ENCODE measurements at places on chromosomes 1 and 21. TPM values are rescaled to one million over a fixed set of nuclear protein-coding genes. Genes with fewer than 3 reads are reported as not detected.

MRPL9 gene
- 145 TPM for total RNA-seq

USP25 gene
- total RNA-seq, result 90.8 TPM

MCL1 gene
- 497 TPM for total RNA-seq

DNA sequence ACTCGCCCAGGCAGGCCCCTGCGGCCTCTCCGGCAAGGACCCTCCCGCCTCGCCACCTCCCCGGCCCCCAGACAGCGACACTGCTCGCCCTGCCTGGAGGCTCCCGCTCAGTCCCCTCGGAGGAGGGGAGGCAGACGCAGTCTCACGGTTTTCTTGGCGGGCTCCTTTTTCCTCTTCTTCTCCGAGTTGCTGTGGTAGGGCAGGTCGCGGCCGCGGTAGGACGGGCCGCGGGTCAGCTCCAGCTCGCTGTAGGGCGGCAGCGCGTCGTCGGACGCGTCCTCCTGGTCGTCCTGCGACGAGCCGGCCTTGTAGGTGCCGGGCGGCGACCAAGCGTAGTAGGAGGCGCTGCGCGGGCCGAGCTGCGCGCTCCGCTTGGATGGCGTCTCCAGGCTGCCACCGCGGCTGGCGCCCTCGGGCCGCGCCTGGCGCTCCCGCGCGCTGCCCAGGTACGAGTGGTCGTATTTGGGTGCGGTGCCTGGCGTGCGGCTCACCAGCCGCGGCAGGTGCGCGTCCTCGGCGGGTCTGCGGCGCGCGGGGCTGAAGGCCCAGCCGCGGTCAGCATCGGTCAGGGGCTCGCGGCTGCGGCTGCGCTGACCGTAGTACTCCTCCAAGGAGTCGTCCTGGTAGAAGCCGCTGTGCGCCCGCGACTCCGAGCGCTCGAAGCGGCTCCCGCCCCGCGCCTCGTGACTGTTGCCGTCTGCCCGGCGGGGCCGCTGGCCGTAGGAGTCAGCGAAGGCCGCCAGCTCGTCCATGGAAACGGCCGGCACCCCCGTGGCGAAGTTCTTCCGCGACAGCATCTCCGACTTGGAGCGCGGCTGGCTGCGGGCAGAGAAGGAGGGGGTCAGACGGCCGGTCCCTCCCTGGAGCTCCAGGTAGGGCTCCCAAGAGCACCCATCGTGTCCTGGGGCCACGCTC is 44.8 kb upstream of the TADA1 start:
- DNase-seq, result no peak

SLC9C2 gene
- total RNA-seq, result not detected

DNA sequence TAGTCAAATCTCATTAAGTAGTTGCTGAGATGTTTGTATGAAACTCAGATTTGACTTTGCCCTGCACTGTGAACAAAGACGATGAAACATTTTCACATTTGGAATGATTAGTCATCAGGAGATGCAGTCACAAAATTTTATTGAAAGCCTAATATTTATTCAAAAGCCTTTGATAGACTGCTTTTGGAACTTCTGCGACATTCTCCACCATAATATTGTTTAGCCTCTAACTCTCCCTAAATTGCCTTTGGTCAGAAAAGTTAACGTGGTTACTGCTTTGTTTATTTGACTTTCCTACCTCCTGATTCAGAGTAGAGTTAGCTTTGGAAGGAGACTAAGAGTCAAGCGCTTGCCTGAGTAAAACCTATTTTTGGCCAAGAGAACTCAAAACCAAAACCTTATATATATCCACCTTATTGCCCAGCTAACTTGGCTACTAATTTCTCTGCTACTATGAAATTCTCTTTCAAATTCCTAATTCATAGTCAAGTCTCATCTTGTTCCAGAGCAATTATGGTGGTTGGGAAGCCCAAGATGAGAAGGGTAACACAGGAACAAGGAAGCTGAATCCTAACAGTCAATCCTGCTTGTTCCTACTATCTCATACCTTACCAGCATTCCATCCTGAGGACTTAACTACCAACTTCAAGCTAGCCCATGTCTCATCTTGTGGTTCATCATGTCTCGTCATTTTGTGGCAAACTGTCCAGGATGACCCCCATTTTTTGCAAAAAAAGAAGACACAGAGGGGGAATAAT is 429.6 kb downstream of the USP25 start:
- DNase-seq, result no peak

F5 gene
- total RNA-seq, result not detected

DNA sequence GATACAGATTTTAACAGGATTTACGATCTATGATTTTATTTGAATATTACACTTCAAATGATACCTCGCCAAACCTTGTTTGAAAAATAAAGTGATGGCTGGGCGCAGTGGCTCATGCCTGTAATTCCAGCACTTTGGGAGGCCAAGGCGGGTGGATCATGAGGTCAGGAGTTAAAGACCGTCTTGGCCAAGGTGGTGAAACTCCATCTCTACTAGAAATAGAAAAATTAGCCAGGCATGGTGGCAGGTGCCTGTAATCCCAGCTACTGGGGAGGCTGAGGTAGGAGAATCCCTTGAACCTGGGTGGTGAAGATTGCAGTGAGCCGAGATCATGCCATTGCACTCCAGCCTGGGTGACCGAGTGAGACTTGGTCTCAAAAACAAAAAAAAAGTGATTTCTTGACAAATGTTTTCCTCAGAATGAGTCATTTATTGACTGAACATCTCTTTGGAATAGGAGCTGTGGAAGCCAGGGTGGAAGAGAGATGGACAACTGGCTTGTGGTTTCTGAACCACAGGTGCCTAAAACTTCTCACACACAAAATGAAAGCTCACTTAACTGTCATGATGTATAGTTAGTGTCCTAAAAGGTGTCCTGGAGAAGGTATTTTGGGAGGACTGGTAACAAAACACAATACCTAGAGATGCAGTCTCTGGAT is 11.9 kb downstream of the PKNOX1 start:
- DNase-seq, result no peak

GRCh38 chr1:67355745-67356424 is 48.2 kb downstream of the IL12RB2 start:
- peak; percentile 71 for DNase-seq

GRCh38 chr1:115065021-115065420 is 24.3 kb downstream of the TSPAN2 start:
- no peak for DNase-seq

GRCh38 chr1:208048904-208049303 is 138.0 kb upstream of the CD34 start:
- no peak for DNase-seq

GRCh38 chr1:1240822-1241587 is 5.5 kb downstream of the C1QTNF12 start:
- DNase-seq, result no peak

RAP1GAP gene
- total RNA-seq, result 0.22 TPM

ZNF670 gene
- total RNA-seq, result 7.1 TPM

GRCh38 chr1:151718666-151719065 is 2.1 kb upstream of the CELF3 start:
- no peak for DNase-seq

DNA sequence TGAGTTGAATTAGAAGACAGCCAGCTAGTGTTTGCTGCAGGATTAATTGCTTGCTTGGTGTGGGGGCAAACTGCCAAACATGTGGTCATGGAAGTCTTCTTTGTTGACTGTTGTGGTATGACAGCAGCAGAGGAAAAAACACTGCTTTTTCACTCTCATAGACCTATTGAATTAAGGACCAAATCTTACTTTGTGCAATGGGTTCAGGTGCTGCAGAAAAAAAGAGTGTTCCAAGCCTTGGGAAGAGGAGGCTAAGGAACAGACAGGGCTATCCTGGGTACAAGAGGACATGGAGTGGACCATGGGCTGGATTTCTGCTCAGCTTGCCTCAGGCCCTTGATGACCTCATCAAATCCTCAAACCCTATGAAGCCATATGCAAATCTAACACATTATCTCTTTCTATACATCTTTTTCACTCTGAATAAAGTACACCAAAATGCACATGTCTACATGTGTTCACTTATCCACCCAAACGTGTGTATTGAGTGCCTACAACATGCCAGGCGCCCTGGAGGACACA is 61.5 kb downstream of the SIPA1L2 start:
- DNase-seq, result no peak

- no peak for DNase-seq
Observed at GRCh38 chr1:53186533-53186932, 10.1 kb upstream of the CPT2 start.

- DNase-seq, result no peak
Observed at GRCh38 chr21:44763050-44763378, 38.6 kb downstream of the UBE2G2 start.

GRCh38 chr1:221439747-221440501 is 302.0 kb downstream of the DUSP10 start:
- peak; percentile 95 for DNase-seq

- DNase-seq, result no peak
Observed at GRCh38 chr1:203553496-203553895, 59.5 kb downstream of the OPTC start.

FCRL1 gene
- not detected for total RNA-seq

HAO2 gene
- total RNA-seq, result not detected

- DNase-seq, result no peak
Observed at GRCh38 chr1:107145637-107146036, 4.8 kb downstream of the NTNG1 start.

GRCh38 chr1:185825556-185825955 is 91.4 kb downstream of the HMCN1 start:
- no peak for DNase-seq

- DNase-seq, result peak; percentile 37
Observed at GRCh38 chr21:35136586-35137219, 87.6 kb upstream of the RUNX1 start.

GRCh38 chr1:51666478-51666877 is 49.6 kb downstream of the OSBPL9 start:
- no peak for DNase-seq

DNA sequence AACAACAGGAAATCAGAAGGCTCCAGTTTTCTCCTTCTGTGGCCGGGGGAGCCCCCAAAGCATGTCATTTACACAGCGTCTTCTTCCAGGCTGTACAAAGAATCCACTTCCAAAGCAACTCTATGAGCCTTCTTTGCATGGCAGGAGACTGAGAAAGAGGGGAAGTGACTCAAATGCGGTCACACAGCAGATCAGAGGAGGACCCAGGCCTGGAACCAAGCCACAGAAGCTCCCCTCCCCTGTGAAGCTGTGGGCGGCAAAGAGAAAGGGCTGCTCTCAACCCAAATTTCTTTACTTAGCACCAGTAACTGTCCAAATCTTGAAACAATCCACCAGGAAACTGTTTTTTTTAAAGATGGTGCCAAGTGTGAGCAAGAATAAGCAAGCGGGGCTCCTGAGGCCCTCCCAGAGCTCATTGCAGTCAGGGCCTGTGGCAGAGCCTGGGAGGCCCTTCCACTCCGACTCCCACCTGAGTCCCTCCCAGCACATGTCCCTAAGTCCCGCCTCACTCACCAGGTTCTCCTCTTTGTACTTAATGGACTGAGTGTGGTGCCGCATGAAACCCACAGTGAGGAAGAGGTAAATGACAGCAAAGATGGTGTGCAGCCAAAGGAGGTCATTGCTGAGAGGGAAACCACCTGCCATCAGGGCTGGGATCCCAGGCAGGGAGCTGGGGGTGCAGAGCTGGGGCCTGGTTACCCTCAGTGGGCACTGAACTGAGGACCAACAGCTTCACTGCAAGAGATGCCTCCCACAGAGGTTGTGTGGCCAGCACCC is 15.9 kb downstream of the TMEM63A start:
- DNase-seq, result peak; percentile 72

KCNJ15 gene
- total RNA-seq, result 2.2 TPM

- DNase-seq, result no peak
Observed at GRCh38 chr21:42254651-42255601, 36.0 kb downstream of the ABCG1 start.

HSPB7 gene
- total RNA-seq, result not detected

CA6 gene
- not detected for total RNA-seq

OR2T11 gene
- total RNA-seq, result not detected

GRCh38 chr1:11295905-11296304 is 22.9 kb downstream of the UBIAD1 start:
- DNase-seq, result no peak

DNA sequence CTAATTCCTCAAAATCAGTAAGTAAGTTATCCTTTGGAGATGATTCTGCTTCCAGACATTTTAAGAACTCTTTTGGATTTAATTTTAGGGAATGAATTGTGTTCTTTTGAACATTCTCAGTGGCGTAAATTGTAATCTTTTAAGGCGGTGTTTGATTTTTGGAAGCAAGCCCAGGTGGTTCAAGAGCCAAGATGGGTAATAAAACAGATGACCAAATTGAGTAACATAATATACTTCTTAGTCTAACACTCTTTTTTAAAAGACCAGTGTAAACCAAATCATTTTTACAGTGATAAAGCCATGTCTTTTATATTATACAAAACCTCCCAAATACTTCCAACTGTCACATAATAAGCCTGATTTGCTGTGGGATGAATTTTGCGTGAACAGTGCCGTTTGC is 133.8 kb downstream of the LRRC40 start:
- DNase-seq, result peak; percentile 7

DNA sequence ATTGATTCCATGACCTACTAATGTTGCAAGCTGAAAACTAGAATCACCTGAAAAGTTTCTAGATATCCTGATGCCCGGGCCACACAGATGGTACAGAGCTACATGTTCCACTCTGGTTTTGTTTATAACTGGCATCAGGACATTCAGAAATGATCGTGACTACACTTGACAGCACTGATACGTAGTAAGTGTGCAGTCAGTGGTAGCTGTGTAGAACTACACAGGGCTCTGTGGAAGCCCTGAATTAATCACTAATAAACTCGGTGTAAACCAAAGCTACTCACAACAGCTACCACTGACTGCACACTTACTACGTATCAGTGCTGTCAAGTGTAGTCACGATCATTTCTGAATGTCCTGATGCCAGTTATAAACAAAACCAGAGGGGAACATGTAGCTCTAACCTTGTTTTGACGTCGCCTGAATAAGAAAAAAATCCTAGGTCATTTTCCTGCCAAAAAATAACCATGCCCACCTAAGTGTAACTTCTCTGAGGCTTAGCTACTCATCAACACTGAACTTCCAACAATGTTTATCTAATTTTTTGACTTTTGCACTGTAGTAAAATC is 149.7 kb downstream of the TGFBR3 start:
- DNase-seq, result no peak

DNA sequence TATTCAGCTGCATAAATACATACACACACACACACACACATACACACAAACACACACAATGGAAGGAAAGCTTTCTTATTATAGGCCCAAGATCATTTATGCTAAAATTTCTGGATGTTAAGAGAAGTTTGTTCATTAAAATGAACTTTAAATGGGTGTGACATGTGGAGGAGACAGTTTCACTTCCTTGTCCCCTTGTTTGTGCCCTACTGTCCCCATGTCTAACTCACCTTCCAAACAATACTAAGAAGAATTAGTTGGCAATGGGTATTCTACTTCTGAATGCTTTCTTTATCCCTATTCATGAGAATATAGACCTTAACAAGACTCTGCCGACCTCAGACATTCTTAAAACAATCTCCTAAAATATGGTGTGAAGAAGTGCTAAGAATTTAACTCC is 63.5 kb upstream of the NRIP1 start:
- no peak for DNase-seq

SARS1 gene
- total RNA-seq, result 381 TPM

GRCh38 chr1:25907601-25908000 is 1.4 kb upstream of the STMN1 start:
- no peak for DNase-seq
